ENCODE measurements at places on chromosomes 2 and 18.

GRCh38 chr2:10016802-10017258, 26.5 kb upstream of the KLF11 start:
- no peak for DNase-seq

- DNase-seq = no peak
Measured at GRCh38 chr2:179951680-179952079, 55.4 kb downstream of the CWC22 start.

GRCh38 chr2:181258720-181259119, 198.5 kb upstream of the ITGA4 start:
- peak; percentile 77 for DNase-seq

DNA sequence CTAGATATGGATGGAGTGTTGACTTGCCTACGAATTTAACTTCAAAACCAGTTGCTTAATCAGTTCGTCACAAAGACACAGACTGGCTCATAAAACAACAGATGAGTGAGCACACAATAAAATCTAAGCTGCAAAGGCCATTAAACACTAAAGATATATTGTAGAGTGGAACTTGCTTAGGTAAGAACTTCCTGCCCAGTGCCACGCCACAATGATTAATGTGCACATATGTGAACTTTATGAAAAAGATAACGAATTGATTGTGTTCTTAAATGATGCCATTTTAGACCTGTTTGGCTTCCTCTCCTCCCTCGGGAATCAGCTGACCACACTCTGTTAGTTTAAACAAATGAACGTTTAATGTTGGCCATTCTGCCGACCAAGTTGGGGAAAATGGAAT, 2031.3 kb upstream of the CELF4 start:
- DNase-seq = no peak

DNA sequence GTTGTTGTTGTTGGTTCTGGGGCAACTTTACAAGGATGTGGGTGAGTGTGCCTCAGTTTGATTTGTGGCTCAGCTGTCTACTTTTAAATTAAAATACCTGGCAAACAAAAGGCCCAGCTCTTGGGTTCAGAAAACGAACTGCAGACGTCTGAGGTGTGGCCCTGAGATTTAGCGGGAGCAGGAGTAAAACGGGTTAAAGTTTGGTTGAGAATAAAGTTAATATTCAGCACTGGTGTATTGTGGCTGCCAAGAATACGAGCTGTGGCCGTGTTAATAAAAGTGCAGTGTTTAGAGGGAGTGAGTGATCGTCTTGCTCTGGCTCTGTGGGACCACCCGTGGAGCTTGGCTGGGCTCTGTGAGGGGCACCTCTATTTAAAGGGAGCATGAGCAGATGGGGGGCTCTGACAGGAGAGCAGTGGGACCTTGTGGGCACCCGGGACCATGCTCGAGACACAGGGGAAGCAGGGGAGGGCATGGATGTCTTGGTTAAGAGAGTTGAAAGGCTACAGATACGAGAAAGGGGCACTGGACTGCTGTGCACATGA, 80.3 kb downstream of the VAPA start:
- no peak for DNase-seq

GRCh38 chr2:239058766-239059165, 210.9 kb downstream of the TWIST2 start:
- no peak for DNase-seq

DNA sequence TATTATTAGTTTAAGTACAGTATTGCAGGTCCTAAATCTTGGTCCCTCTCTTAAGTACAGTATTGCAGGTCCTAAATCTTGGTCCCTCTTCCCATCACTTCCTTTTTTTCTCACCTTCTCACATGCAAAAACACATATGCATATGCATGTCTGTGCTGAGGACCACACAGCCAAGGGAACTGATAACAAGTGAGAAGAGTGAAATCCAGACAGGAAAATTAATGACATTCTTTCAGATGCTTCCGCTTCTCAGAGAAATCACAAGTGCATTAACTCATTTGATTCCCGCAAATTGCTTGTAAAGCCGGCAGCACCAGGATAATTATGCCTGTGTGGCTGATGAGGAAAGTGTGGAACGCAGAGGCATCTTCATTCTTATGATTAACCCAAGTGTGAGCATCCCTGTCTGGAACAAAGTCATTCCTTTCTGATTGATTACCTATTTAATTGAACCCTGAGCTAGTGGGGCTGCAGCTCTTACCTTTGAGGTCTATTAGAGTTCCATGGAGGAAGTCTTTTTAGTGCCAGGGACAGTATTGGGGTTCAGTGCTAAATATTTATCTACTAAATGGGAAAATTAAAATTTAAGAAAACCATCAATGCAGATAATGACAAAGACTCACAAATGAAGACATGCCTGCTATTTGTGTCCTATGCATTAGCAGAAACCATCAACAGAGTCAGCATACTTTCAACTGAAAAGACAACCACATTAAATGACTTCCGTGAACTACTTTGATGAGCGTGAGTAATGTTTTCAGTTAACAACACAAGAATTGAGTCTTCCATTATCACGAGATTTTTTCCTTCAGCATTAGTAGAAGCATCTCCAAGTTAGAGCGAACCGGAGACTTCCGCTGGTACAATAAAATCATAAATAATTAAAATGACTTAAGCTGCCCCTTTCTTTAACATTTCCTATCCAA, 220.4 kb upstream of the SLC35G4 start:
- no peak for DNase-seq

All from choroid plexus epithelial cell (primary cell).